ENCODE measurements at places on chromosomes 16 and 17.

- ATAC-seq: no peak
Observed at GRCh38 chr17:44543213-44543904, 13.9 kb upstream of the FZD2 start.

DNA sequence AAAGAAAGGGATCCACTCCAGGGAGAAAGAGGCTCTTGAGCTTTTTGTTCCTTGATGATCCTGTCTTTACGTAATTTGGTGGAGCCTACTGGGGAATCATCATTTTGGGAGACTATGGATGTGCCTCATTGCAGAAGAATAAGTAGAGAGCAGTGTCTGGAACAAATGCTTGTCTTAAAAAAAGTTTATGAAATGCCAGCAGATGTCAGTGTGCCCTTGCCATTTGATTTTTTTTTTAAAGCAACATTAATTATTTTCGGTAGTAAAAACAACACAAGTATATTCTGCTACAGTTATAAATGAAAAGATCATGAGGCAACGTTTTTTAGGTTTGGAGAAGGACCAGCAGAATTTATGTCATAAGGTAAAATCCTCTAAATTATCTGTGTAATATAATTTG, 934.8 kb upstream of the EEF2KMT start:
- ATAC-seq: no peak

- peak; percentile 11 for ATAC-seq
Observed at GRCh38 chr17:30376621-30377452, 1.9 kb upstream of the CPD start.

GRCh38 chr16:16073891-16074881, 124.8 kb downstream of the ABCC1 start:
- no peak for ATAC-seq

GRCh38 chr16:66095676-66096075, 270.8 kb upstream of the CDH5 start:
- no peak for ATAC-seq

- no peak for ATAC-seq
Observed at GRCh38 chr16:15652293-15653001, 2.4 kb downstream of the NDE1 start.
